Right lobe of liver (tissue), 6 donors: ENCODE measurements at places on chromosomes 4 and X. TPM values are rescaled to one million over a fixed set of nuclear protein-coding genes. Genes with fewer than 3 reads are reported as not detected.

SOX3 gene
- not detected for total RNA-seq

STPG2 gene
- total RNA-seq, result not detected

GRK4 gene
- total RNA-seq, result 1.0 TPM

MAGEA2B gene
- not detected for total RNA-seq

C4orf36 gene
- not detected for total RNA-seq

SLBP gene
- 13.4 TPM for total RNA-seq

CT45A9 gene
- not detected for total RNA-seq

NPY1R gene
- total RNA-seq, result 5.9 TPM

FAM53A gene
- 0.73 TPM for total RNA-seq

HPSE gene
- total RNA-seq, result 2.0 TPM

TLR2 gene
- total RNA-seq, result 4.2 TPM

MAGEA10 gene
- total RNA-seq, result not detected

DCAF12L2 gene
- total RNA-seq, result not detected
